ENCODE measurements at places on chromosomes 11 and 22.
A peak's percentile ranks its signal among the peaks of the same experiment; 100 is the strongest.

DNA sequence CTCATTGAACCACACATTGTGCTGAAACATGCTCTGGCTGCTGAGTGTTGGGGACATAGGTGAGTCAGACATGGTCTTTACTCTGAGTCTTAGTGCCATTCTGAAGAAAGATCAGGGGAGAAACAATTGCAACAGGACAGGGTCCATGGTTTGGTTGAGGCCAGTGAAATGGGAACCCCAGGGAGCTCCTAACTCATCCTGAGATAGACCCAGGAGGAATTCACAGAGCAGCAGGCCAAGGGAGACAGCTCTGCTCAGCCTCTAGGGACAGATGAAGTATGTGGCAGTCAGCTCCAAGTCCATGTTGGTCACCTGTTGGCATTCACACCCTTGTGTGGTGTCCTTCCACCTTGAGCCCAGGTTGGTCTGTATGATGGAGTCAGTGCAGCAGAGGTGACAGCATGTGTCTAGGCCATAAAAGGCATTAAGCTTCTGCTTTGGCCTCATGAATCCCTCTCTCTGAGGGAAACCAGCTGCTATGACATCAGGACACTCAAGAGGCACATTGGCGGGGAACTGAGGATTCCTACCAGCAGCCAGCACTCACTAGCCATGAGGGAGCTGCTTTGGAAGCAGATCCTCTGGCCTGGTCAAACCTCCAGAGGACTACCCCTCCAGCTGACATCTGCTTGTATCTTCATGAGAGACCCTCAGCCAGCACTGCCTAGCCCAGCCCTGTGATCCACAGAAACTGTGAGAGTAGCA, 50.3 kb upstream of the MYEOV start:
- H3K36me3 ChIP-seq = no peaks in the 10 kb centered on the region
- no peak overlapping the region for H3K4me3 ChIP-seq
- H3K27me3 ChIP-seq = peaks cover 21% of the 10 kb centered on the region
- peak; percentile 63 for DNase-seq

- H3K36me3 ChIP-seq = peaks cover 12% of the 10 kb centered on the region
- no peaks in the 10 kb centered on the region for H3K27me3 ChIP-seq
- H3K4me1 ChIP-seq = peaks cover 36% of the 10 kb centered on the region
- peak overlapping the region; percentile 92 for H3K4me3 ChIP-seq
- H3K27ac ChIP-seq = peak overlapping the region; percentile 78
These were observed 1.4 kb upstream of the DHCR7 start for GRCh38 chr11:71449596-71449995.

- H3K4me1 ChIP-seq = peaks cover 2% of the 10 kb centered on the region
- H3K36me3 ChIP-seq = no peaks in the 10 kb centered on the region
- H3K27ac ChIP-seq = no peak overlapping the region
- H3K4me3 ChIP-seq = no peak overlapping the region
- H3K27me3 ChIP-seq = peaks cover 32% of the 10 kb centered on the region
These were observed 207.1 kb upstream of the PLET1 start for GRCh38 chr11:112467721-112468120.

- peaks cover 7% of the 10 kb centered on the region for H3K36me3 ChIP-seq
- peaks cover 10% of the 10 kb centered on the region for H3K4me1 ChIP-seq
- peak overlapping the region; percentile 4 for H3K27ac ChIP-seq
- no peaks in the 10 kb centered on the region for H3K27me3 ChIP-seq
These were observed 79.9 kb downstream of the AMBRA1 start for GRCh38 chr11:46513934-46514342.

- no peak for DNase-seq
- no peaks in the 10 kb centered on the region for H3K27me3 ChIP-seq
- no peaks in the 10 kb centered on the region for H3K36me3 ChIP-seq
- peaks cover 30% of the 10 kb centered on the region for H3K4me1 ChIP-seq
- peak overlapping the region; percentile 57 for H3K4me3 ChIP-seq
These were observed 69.3 kb upstream of the TNRC6B start for GRCh38 chr22:40108396-40108795.

DNA sequence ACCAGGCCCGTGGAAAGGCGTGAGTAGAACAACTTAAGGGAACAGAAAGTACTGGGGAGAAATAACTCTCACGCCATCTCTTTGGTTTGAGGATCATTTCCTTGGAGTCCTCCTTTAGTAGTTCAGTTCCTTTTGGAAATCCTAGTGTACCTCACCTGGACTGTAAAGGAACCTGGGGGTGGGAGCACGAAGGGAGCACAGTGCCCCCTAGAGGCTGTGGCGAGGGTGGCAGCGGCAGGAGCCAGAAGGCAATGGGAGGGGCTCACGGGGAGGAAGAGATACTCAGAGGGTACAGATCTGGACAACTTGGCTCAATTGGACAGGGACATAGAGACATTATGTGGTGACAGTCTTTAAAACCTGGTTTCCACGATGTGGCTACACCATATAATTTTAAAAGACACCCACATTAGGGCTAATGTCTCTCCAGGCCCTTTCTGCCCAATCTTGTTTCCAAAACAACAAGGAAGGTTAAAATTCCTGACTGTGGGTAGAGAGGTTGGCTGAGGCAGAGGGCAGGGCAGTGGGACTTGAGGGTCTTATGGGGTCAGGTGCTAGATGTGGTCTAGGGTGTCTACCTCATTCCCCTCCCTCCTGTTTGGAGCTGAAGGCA, 87.0 kb downstream of the CSNK2A3 start:
- H3K27ac ChIP-seq = no peak overlapping the region
- DNase-seq = no peak
- no peak overlapping the region for H3K4me3 ChIP-seq
- no peaks in the 10 kb centered on the region for H3K27me3 ChIP-seq
- peaks cover 8% of the 10 kb centered on the region for H3K4me1 ChIP-seq

- H3K27me3 ChIP-seq = peaks cover 18% of the 10 kb centered on the region
- no peak for DNase-seq
These were observed 21.6 kb downstream of the PARVG start for GRCh38 chr22:44202261-44202789.

All from osteocyte (in vitro differentiated cells).